ENCODE measurements at places on chromosomes 16 and 17.

DNA sequence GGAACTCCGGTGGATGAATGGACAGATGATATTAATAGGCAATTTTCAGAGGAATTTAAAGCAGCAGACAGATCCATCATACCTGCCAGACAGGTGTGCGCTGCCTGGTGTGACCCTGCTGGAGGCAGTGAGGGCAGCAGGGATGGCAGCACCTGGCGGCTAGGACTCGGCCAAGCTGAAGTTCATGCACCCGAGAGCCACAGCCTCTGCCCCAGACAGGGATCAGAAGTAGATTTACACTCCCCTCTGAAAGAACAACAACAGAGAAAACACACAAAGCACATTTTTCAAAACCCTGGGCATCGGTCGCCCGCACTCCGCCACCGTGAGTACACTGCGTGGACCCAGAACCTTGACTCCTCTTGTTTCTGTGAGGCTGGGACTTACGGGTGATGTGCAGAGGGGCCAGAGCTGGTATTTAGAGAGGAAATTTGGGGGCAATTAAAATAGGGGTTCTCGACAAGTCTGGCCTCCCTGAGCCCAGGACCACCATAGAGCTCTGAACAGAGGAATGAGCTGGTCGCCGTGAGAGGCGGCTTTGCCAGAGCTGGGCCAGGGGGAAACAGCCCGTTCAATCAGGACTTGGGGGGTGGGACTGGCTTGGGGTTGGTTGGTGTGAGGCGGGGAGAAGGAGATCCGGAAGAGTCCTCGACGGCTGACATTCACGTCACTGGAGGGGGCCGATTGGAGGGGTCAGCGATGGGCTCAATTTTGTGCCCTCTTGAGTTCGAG lies 101.0 kb downstream of the METRNL start:
- no peak overlapping the region for H3K4me3 ChIP-seq
- no peaks in the 10 kb centered on the region for H3K4me1 ChIP-seq
- no peaks in the 10 kb centered on the region for H3K36me3 ChIP-seq
- no peaks in the 10 kb centered on the region for H3K27me3 ChIP-seq
- no peak overlapping the region for H3K27ac ChIP-seq

GRCh38 chr16:55384288-55385247 lies 60.6 kb downstream of the IRX6 start:
- no peaks in the 10 kb centered on the region for H3K4me1 ChIP-seq
- no peak overlapping the region for H3K27ac ChIP-seq
- H3K36me3 ChIP-seq = no peaks in the 10 kb centered on the region
- H3K4me3 ChIP-seq = no peak overlapping the region
- DNase-seq = no peak

- no peaks in the 10 kb centered on the region for H3K36me3 ChIP-seq
- no peak overlapping the region for H3K27ac ChIP-seq
- no peaks in the 10 kb centered on the region for H3K27me3 ChIP-seq
- H3K4me3 ChIP-seq = no peak overlapping the region
- DNase-seq = peak; percentile 14
- H3K4me1 ChIP-seq = no peaks in the 10 kb centered on the region
Observed at GRCh38 chr16:12826559-12826958, 22.9 kb upstream of the CPPED1 start.

- no peaks in the 10 kb centered on the region for H3K27me3 ChIP-seq
- DNase-seq = no peak
- H3K4me1 ChIP-seq = peaks cover 6% of the 10 kb centered on the region
- H3K4me3 ChIP-seq = no peak overlapping the region
- H3K36me3 ChIP-seq = peaks cover 21% of the 10 kb centered on the region
Observed at GRCh38 chr16:27366687-27367460, 35.1 kb upstream of the IL21R start.

DNA sequence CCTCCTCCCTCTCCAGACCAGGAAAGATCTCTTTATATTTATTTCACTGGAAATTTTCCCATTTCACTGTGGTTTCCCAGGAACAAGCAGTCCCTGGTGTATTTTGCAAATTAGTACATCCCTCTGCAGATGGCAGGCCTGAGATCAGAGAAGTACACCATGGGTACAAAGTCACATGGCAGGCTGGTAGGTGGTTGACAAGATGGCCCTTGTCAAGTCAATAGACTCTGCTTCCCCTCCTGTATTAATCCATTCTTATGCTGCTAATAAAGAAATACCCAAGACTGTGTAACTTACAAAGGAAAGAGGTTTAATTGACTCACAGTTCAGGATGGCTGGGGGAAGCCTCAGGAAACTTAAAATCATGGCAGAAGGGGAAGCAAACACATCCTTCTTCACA lies 51.6 kb upstream of the KSR1 start:
- no peak overlapping the region for H3K4me3 ChIP-seq
- DNase-seq = no peak
- H3K27ac ChIP-seq = no peak overlapping the region
- H3K27me3 ChIP-seq = no peaks in the 10 kb centered on the region
- H3K36me3 ChIP-seq = peaks cover 5% of the 10 kb centered on the region

- no peak for DNase-seq
- H3K4me1 ChIP-seq = peaks cover 37% of the 10 kb centered on the region
- H3K36me3 ChIP-seq = no peaks in the 10 kb centered on the region
- no peaks in the 10 kb centered on the region for H3K27me3 ChIP-seq
- H3K4me3 ChIP-seq = no peak overlapping the region
- H3K27ac ChIP-seq = no peak overlapping the region
Observed at GRCh38 chr17:68459037-68459639, 1.8 kb upstream of the WIPI1 start.

GRCh38 chr17:60496041-60496440 lies 30.0 kb downstream of the APPBP2 start:
- H3K4me1 ChIP-seq = no peaks in the 10 kb centered on the region
- H3K27ac ChIP-seq = no peak overlapping the region
- peaks cover 75% of the 10 kb centered on the region for H3K36me3 ChIP-seq

GRCh38 chr16:23826528-23827045 lies 9.2 kb upstream of the PRKCB start:
- H3K27me3 ChIP-seq = peaks cover 19% of the 10 kb centered on the region
- H3K4me3 ChIP-seq = no peak overlapping the region
- H3K4me1 ChIP-seq = no peaks in the 10 kb centered on the region
- no peak overlapping the region for H3K27ac ChIP-seq

DNA sequence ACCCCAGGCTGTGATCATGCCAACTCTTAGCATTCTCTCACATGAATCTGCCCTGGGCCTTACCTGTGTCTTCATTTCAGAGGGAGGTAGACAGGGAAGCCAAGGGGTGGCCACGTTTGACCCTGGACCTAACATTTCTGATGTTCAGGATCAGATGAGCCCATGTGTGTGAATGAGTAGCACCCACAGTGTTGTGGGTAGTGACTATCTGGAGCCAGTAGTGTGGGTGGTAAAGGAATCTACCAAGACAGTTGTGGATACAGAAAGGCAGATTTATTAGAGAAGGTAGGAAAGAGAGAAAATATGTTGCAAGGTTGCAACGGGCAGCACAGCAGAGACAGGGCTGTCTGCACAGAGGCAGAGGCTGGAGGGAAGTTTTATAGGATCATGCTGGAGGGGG lies 60.5 kb downstream of the TK2 start:
- peaks cover 20% of the 10 kb centered on the region for H3K4me1 ChIP-seq
- no peak for DNase-seq
- no peaks in the 10 kb centered on the region for H3K27me3 ChIP-seq
- peaks cover 2% of the 10 kb centered on the region for H3K36me3 ChIP-seq

- H3K4me1 ChIP-seq = peaks cover 7% of the 10 kb centered on the region
- H3K36me3 ChIP-seq = peaks cover 5% of the 10 kb centered on the region
- no peak overlapping the region for H3K4me3 ChIP-seq
- H3K27me3 ChIP-seq = no peaks in the 10 kb centered on the region
Observed at GRCh38 chr17:77235370-77235941, 94.7 kb downstream of the SEC14L1 start.

DNA sequence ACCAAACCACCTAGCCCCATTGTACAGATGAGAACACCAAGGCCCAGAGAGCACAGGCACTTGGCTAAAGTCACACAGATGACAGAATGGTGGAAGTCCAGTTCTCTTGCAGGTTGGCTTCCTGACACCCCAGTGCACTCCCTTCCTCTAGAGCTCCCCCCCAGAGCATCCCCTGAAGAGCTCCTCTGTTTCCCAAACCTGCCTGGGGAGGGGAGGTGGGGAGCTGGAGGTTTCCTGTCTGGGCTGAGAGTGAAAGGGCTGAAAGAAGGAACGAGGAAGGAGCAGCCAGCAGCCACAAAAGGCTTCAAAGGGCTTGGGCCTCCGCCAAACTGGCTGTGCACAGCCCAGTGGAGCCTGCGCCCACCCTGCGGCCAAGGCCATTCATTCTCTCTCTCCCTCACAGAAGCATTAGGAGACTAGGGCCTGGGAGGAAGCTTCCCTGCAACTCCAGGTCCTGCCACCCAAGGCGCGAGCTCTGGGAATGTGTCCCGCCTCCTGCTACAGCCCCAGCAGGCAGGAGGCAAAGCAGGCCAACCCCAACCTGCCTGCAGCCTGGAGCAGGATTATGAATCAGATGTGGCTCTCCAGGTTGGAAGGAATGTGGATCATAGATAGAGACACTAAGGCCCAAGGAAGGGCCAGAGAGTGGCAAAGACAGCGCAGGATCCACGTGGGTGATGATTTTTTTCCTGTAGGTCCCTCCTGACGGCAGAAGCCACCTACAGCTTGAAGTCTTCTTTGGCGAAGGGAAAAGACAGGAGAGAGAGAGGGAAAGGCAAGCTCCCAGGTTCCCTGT lies 913 bp downstream of the SLC13A5 start:
- peaks cover 20% of the 10 kb centered on the region for H3K4me1 ChIP-seq
- no peak overlapping the region for H3K27ac ChIP-seq
- peak; percentile 28 for DNase-seq
- no peaks in the 10 kb centered on the region for H3K27me3 ChIP-seq
- no peak overlapping the region for H3K4me3 ChIP-seq

- no peak overlapping the region for H3K4me3 ChIP-seq
- H3K36me3 ChIP-seq = peaks cover 8% of the 10 kb centered on the region
- no peaks in the 10 kb centered on the region for H3K4me1 ChIP-seq
- H3K27me3 ChIP-seq = no peaks in the 10 kb centered on the region
Observed at GRCh38 chr17:80952291-80952690, 39.4 kb upstream of the CHMP6 start.

- H3K4me1 ChIP-seq = peaks cover 7% of the 10 kb centered on the region
- H3K36me3 ChIP-seq = peaks cover 5% of the 10 kb centered on the region
- no peak overlapping the region for H3K4me3 ChIP-seq
- no peaks in the 10 kb centered on the region for H3K27me3 ChIP-seq
- H3K27ac ChIP-seq = no peak overlapping the region
Observed at GRCh38 chr16:53022374-53022773, 30.3 kb downstream of the CHD9NB start.

GRCh38 chr17:50571681-50572080 lies 11.2 kb downstream of the CACNA1G start:
- DNase-seq = no peak
- H3K36me3 ChIP-seq = no peaks in the 10 kb centered on the region
- no peak overlapping the region for H3K4me3 ChIP-seq
- H3K27ac ChIP-seq = no peak overlapping the region

- no peak overlapping the region for H3K27ac ChIP-seq
- no peak overlapping the region for H3K4me3 ChIP-seq
- no peaks in the 10 kb centered on the region for H3K27me3 ChIP-seq
- DNase-seq = no peak
- peaks cover 8% of the 10 kb centered on the region for H3K4me1 ChIP-seq
- H3K36me3 ChIP-seq = peaks cover 16% of the 10 kb centered on the region
Observed at GRCh38 chr16:11252482-11252931, 3.5 kb downstream of the SOCS1 start.

DNA sequence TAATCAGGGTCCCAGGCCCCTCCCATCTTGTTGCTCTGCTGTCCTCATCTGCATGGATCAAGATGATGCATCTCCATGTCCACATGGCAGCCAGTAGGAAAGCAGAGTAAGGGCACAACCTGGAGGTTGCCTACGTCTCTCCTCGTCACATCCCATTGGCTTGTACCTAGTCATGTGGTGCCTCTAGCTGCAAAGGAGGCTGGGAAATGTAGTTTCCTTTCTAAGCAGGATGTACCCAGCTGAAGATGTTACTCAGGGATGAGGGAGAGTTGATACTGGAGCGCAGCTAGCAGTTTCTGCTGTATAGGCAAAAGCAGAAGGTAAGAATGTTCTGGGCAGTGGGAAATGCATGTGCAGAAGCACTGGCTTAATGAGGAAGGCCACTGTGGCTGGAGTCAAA lies 20.8 kb downstream of the ABCC1 start:
- peaks cover 40% of the 10 kb centered on the region for H3K4me1 ChIP-seq
- no peaks in the 10 kb centered on the region for H3K27me3 ChIP-seq
- DNase-seq = no peak

Data from MCF 10A (cell line).